AG09309 (cell line): ENCODE measurements at places on chromosomes 1 and 21.

DNA sequence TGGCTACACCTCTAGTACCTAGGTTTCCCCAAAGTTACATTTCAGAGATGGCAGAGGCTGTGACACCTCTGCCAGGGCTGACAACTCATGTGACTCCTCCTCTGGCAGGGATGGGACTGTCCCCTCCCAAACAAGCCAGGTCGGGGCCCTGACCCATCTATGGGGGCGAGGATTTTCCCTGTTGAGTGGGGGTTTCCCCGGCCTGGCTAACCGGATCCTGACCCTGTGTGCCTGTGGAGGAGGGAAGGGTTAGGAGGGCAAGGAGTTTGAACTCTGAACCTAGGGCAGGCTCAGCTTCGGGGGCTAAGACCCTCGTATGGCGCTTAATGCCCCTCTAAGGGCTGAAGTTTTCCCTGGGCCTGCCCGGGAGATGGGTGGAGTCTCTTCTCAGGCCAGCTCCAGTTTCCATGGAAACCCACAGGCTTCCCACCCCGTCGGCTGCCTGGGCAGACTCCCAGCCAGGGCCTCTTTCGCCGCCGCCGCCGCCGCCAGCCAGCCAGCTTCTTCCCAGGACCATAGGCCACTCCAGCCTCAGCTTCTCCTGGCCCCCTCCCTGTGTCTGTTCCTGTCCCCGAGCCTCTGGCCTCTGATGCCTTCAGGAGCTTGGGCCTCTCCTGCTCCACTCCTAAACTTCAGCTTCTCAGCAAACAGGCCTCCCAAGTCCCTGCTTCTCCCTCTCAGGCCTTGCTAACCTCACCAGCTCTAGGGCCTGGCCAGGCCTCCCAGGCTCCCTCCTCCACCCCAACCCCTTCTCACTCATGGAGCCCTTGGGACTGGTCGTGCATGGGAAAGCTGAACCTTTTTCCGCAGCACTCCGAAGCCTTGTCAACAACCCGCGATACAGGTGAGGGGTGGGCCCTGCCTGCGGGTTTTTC lies at the start of gene BTBD19:
TSS of gene BTBD19 (plus strand) at position 461 of the 875 bp plus-strand sequence. CDS start at position 759, 298 bp downstream.
- DNase-seq, result no peak

DNA sequence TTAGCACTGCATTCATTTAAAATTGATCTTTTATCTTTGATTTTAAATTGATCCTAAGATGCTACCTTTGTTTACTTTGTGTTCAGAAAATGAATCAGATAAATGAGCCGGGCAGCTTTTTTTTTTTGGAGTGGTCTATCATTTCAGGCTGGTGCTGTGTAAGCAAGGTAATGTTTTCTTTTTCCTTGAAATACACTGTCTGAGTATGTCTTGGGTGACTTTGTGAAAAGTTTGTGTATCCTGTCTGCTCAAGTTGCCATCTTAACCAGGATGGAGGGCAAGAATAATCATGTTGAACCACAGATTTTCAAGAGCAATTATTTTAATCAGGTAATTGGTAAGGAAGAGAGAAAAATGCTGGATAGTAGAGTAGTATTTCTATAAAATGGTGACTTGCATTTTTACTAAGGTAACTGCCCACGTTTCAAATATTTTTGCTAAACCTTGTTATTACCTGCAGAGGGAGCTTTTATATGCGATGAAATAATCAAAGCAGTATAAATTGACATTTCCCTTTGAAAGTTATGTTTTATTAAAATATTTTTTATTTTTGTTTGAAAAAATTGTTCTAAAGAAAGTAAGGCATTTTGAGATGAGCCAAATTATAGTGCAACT lies 11.1 kb downstream of the ADGRL2 start:
- no peak for DNase-seq

- peak; percentile 68 for DNase-seq
Observed at GRCh38 chr21:46056450-46056903, 41.4 kb upstream of the COL6A2 start.

DNA sequence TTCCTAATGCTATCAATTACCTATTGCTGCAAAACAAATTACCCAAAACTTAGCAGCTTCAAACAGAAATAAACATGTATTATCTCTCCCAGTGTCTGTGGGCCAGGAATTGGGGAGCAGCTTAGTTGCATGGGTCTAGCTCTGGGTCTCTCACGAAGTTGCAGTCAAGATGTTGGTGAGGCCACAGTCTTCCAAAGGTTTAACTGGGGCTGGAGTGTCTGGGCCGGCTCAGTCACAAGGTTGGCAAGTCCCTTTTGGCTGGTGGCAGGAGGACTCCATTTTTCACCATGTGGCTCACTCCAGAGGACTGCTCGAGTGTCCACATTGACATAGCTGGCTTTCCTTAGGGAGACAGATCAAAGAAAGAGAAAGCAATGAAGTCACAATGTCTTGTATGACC lies 5.0 kb upstream of the LRP8 start:
- no peak for DNase-seq

GRCh38 chr1:35058988-35059387 lies 20.2 kb upstream of the ZMYM1 start:
- DNase-seq, result no peak

DNA sequence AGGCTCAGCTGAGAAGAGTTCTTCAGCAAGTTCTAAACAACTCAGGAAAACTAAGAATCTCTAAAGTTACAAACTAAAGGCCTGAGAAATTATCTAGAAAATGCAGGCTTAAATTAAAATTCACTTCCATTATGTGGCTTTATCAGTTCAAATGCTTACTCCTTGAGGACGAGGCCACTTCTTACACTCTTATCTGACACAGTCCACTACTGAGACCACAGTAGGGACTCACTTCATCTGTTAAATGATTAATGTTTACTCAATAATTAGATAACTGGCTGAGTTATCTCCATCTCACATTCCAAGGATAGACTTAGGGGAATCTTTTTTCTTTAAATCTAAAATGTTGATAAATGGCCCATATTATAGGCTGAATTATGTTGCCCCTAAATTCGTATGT lies 1.6 kb downstream of the C1orf141 start:
- no peak for DNase-seq

DNA sequence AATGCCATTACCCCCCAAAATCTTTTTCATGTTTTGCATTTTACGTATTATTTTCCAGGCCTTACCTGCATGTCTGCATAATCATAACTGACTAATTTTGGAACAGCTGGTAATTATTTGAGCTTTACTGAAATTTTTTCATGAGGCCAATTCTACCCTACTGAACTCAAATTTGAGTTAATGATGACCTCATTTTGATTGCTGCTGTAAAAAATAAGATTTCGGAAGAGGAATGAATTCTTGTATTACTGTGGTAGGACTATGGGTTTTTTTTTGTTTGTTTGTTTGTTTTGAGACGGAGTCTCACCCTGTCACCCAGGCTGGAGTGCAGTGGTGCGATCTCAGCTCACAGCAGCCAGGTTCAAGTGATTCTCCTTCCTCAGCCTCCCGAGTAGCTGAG lies 2.6 kb upstream of the METTL18 start:
- DNase-seq, result no peak

DNA sequence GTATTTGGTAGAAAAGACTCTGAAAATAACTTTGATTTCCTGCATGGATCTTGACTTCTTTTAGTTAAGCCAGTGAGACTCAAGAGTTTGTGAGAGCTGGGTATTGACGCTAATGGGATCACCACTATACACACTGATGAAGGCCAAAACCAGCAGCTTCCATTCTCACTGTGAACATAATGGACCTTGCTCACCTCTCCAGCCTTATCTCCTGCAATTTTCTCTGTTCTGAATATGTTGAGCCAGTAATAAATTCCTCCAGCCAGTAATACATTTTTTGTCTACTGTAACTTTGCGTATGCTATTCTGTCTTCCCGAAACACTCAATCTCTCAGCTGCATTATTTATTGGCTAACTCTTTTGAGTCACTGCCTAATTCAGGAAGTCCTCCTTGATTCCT lies 111.6 kb upstream of the PPP2R5A start:
- DNase-seq, result no peak

DNA sequence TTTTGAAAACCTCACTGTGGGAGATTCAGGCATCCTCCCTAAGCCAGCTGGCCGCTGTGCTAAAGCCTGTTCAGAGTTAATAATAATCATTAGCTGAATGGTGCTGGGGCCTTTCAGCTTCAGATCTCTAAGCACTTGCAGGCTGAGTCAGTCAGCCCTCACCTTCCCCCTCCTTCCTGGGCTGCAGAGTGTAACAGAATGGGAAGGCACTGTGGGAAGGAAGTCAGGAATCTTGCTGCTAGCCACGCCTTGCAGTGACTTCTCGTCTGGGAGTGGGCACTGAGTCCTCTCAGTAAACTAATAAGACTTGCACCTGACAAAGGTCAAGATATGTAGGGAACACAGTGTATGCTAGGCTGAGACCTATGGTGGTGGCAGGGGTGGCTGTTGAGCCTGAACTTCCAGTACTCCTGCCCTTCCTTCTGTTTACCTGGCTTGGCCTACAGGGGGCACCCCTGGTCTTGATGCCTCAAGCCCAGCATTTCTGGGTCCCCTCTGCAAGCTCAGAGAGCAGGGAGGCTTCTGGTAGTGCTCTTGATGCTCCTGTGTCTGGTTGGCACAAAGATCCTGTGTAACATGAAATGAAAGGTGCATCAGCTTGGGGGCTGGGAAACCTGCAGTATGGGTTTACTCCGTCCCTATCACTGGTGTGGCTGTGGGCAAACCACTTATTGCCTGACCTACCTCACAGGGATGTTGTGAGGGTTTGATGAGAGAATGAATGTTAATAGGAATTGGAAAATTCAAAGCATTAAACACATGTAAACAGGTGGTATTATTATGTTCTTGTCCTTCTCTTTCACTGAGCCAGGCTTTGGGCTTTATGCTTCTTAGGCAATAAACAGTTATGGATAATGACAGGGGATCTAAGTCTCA lies 6.0 kb downstream of the CYB561D1 start:
- DNase-seq, result no peak

DNA sequence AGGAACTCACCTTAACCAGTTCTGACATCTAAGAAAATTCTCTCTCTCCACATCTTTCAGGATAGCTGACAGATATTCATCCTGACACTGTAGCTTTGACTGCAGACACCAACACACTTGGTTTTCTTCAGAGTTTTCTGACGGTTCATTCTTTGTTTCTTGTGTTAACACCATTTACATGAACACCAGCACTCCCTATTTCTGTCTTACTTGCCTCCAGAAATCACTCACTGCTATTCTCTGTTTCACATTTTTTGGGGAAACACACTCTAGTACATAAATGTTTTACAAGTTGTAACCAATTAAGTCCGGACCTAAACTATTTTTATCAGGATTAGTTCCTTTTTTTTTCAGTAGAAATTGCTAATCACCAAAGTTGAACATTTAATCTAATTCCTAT lies 15.4 kb downstream of the FLVCR1 start:
- no peak for DNase-seq

GRCh38 chr1:205477759-205478247 lies 22.0 kb upstream of the BLACAT1 start:
- peak; percentile 77 for DNase-seq

DNA sequence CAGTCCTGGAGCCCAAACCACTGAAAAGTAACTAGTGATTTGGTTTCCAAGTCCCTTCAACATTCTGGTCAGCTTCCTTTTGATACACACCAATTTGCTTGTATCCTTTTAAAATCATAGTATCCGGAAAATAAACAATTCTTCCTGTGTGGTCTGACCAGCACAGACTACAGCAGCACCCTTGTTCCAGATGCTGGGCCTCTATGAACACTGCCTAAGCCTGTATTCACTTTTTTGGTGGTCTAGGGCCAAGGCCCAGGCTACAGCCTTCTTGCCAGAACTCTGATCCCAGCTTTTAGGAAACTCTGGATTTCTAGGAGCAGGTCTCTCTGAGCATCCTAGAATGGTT lies 801 bp upstream of the DDAH1 start:
- no peak for DNase-seq

GRCh38 chr1:234550341-234551031 lies 59.5 kb downstream of the IRF2BP2 start:
- DNase-seq, result no peak

DNA sequence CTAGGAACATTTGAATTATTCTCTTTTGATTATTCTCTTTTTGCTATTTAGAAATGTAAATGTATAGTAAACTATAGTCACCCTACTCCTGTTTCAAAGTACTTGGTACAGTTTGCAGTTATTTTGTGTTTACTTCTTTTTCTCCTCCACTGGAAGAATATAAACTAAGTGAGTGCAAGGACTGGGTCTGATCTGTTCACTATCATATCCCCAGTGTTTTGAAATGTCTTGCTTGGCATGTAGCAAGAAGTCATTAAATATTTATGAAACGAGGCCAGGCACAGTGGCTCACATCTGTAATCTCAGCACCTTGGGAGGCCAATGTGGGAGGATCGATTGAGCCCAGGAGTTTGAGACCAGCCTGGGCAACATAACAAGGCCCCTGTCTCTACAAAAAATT lies 35.8 kb upstream of the PODN start:
- DNase-seq, result no peak

DNA sequence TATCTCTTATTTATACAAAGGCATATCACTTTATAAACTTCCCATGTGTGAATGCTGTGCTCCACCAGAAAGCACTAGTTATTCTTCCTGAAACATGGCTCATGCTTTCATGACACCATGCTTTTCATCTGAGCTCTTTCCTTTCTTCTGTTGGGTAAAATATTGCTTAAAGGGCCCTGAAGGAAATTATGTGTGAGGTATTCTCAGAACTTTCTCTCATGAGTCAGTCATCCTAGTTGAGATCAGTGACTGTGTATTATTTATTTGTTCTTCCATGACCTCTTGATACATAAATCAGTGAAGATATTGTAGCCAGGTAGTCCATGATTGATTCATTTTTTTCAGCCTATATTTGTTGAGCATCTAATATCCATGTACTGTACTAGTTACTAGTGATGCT lies 54.8 kb downstream of the CYP2J2 start:
- DNase-seq, result no peak

DNA sequence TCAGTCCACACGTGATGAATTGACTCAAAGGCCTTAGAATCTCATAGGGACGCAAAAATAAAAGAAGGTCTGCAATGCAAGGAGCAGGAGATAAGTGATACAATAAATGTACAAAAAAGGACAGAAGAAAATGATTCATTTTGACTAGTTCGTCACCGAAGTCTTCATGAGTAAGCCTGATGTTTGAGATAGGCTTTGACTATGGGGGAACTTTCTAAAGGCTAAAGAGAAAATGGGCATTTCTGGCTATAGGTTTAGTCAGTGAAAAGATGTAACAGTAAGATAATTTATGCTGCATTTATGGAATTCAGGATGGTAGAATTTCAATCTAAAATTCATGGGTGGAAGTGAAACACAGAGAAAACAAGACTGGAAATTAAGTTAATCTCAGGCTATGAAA lies 163.0 kb downstream of the ADGRL4 start:
- no peak for DNase-seq

DNA sequence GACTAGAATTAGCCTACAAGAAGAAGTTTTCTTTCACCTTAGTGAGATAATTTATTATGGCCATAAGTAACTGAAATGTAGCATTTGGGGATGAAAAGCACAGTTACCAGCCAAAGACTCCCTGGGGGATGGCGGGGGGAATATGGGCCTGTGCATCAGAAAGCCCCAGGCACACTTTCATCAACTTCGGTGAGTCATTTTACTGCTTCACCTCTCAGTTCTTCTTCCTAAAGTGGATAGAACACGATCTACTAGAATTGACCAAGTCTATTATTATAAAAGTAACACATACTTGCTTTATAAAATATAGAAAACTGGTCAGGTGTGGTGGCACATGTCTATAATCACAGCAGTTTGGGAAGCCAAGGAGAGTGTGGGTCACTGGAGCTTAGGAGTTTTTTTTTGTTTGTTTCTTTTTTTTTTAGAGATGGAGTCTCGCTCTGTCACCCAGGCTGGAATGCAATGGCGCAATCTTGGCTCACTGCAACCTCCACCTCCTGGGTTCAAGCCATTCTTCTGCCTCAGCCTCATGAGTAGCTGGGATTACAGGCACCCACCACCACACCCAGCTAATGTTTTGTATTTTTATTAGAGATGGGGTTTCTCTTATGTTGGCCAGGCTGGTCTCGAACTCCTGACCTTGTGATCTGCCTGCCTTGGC lies 141.8 kb downstream of the ZZZ3 start:
- peak; percentile 83 for DNase-seq
